ENCODE measurements at places on chromosomes 2 and 18. TPM values are rescaled to one million over a fixed set of nuclear protein-coding genes. Genes with fewer than 3 reads are reported as not detected.

DNA sequence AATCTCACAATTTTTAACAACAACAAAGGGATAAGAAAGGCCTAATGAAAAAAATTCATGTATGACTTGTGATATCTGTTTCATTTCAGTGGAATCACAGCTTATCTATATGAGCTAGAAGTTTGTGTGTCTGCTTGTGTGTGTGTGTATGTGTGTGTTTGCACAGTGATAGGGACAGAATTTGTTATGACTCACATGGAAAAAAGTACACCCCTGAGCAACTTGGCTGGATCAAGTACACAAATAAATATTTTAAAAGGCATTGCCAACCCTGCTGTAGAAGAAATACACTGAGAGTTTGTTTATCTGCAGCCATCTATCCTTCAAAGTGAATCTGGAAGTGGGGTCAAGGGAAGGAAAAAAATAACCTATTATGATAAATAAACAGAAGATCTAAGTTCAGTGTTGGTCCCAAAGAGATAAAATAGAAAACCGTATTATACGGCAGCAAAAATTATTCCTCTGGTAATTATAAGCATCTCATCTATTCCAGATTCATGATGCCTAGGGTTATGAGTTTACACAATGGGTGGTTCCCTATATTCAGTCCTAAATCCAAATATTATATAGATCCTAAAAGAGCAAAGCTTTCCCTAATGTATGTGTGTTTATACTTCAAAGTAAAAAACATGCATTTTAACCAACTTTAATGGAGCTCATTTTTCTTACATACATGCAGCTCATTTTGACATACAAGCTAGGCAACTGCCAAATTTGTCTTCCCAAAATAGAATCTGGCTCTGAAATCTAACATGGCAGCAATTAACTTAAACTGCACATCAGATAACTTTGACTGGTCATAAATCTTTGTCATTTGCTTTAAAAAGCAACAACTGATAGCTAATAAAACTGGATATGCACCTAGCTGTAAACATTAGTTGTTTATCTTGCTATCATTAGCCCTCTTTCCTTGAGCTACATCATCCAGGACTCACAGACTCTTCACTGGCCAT, 420.6 kb downstream of the IRS1 start:
- no peak overlapping the region for H3K4me3 ChIP-seq
- peak overlapping the region; percentile 33 for H3K27ac ChIP-seq
- H3K36me3 ChIP-seq: no peaks in the 10 kb centered on the region
- H3K4me1 ChIP-seq: peaks cover 18% of the 10 kb centered on the region
- no peaks in the 10 kb centered on the region for H3K27me3 ChIP-seq

DNA sequence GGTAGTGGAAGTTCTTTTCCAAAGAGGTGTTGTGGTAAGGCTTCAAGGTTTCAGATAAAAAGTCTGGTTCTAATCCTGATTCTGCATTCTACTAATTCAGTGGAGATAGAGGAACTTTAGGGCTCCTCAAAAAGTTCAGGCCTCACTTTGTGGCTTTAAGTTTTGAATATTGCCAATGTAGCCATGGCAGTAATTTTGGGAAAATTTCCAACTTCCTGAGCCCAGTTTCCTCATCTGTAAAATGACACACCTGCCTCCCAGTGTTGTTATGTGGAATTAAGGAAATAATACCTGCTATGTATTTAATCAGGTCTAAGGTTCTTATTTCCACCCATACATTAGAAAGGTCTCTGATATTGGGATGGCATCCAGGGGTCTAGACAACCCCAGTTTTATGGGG, 147.6 kb upstream of the ITGA6 start:
- H3K4me3 ChIP-seq: no peak overlapping the region
- no peaks in the 10 kb centered on the region for H3K27me3 ChIP-seq
- no peak overlapping the region for H3K27ac ChIP-seq
- peak; percentile 57 for DNase-seq

DTNA gene
- 11.6 TPM for total RNA-seq

CCDC121 gene
- 2.7 TPM for total RNA-seq

- peaks cover 22% of the 10 kb centered on the region for H3K4me1 ChIP-seq
- H3K27ac ChIP-seq: peak overlapping the region; percentile 78
Observed at GRCh38 chr18:46468426-46469180, 188.4 kb downstream of the LOXHD1 start.

ALKAL2 gene
- total RNA-seq: not detected

CRYGC gene
- not detected for total RNA-seq

ABCG5 gene
- not detected for total RNA-seq

GPR35 gene
- total RNA-seq: 5.2 TPM

DNA sequence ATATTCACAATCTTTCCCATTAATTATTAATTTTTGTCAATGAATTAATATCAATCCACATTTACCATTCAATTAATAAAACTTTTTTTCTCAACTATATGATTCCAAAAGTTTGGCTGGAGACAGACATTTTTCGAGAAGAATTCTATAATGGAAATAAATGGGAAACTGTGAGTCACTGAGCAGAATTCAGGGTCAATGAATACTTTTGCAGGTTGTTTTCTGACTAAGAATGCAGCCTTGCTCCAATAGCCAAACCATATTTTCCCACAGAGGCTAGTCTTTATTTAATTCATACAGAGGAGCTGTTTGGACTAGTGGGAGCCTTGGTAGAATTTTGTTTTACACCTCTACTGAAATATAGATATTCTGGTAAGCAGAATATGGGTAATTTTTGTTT, 82.3 kb downstream of the ARHGAP28 start:
- H3K27ac ChIP-seq: no peak overlapping the region
- no peaks in the 10 kb centered on the region for H3K36me3 ChIP-seq
- no peak overlapping the region for H3K4me3 ChIP-seq
- H3K27me3 ChIP-seq: no peaks in the 10 kb centered on the region
- H3K4me1 ChIP-seq: peaks cover 15% of the 10 kb centered on the region
- DNase-seq: no peak

HRH4 gene
- total RNA-seq: not detected

CNGA3 gene
- total RNA-seq: not detected

GRCh38 chr2:186770332-186770946, 76.6 kb downstream of the FAM171B start:
- no peaks in the 10 kb centered on the region for H3K36me3 ChIP-seq
- no peaks in the 10 kb centered on the region for H3K27me3 ChIP-seq
- no peak overlapping the region for H3K4me3 ChIP-seq
- no peak for DNase-seq
- no peak overlapping the region for H3K27ac ChIP-seq

- H3K27me3 ChIP-seq: no peaks in the 10 kb centered on the region
- no peak for DNase-seq
- H3K36me3 ChIP-seq: no peaks in the 10 kb centered on the region
- peaks cover 8% of the 10 kb centered on the region for H3K4me1 ChIP-seq
Observed at GRCh38 chr2:57698392-57698791, 348.2 kb upstream of the VRK2 start.

NDC80 gene
- 26.0 TPM for total RNA-seq

ITPRIPL1 gene
- total RNA-seq: not detected

SEH1L gene
- 61.2 TPM for total RNA-seq

CIB4 gene
- not detected for total RNA-seq

- DNase-seq: peak; percentile 76
- no peaks in the 10 kb centered on the region for H3K4me1 ChIP-seq
- H3K27ac ChIP-seq: no peak overlapping the region
- no peak overlapping the region for H3K4me3 ChIP-seq
- no peaks in the 10 kb centered on the region for H3K36me3 ChIP-seq
- no peaks in the 10 kb centered on the region for H3K27me3 ChIP-seq
Observed at GRCh38 chr2:140863713-140864112, 1267.1 kb downstream of the LRP1B start.

DNA sequence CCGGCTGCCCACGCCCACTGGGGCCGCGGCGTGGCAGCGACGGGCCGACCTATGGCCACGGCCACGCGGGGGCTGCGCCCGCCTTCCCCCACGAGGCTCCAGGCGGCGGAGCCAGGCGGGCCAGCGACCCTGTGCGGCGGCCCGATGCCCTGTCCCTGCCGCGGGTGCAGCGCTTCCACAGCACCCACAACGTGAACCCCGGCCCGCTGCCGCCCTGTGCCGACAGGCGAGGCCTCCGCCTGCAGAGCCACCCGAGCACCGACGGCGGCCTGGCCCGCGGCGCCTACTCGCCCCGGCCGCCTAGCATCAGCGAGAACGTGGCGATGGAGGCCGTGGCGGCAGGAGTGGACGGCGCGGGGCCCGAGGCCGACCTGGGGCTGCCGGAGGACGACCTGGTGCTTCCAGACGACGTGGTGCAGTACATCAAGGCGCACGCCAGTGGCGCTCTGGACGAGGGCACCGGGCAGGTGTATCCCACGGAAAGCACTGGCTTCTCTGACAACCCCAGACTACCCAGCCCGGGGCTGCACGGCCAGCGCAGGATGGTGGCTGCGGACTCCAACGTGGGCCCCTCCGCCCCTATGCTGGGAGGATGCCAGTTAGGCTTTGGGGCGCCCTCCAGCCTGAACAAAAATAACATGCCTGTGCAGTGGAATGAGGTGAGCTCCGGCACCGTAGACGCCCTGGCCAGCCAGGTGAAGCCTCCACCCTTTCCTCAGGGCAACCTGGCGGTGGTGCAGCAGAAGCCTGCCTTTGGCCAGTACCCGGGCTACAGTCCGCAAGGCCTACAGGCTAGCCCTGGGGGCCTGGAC, 253.2 kb downstream of the GLI2 start:
- H3K4me1 ChIP-seq: no peaks in the 10 kb centered on the region
- no peak overlapping the region for H3K4me3 ChIP-seq
- H3K36me3 ChIP-seq: no peaks in the 10 kb centered on the region
- H3K27me3 ChIP-seq: no peaks in the 10 kb centered on the region

BUB1 gene
- total RNA-seq: 89.8 TPM

- no peaks in the 10 kb centered on the region for H3K27me3 ChIP-seq
- no peak for DNase-seq
- H3K4me1 ChIP-seq: no peaks in the 10 kb centered on the region
- no peak overlapping the region for H3K4me3 ChIP-seq
- no peak overlapping the region for H3K27ac ChIP-seq
- no peaks in the 10 kb centered on the region for H3K36me3 ChIP-seq
Observed at GRCh38 chr18:5064841-5065370, 132.2 kb downstream of the AKAIN1 start.

GEN1 gene
- 21.1 TPM for total RNA-seq

DNA sequence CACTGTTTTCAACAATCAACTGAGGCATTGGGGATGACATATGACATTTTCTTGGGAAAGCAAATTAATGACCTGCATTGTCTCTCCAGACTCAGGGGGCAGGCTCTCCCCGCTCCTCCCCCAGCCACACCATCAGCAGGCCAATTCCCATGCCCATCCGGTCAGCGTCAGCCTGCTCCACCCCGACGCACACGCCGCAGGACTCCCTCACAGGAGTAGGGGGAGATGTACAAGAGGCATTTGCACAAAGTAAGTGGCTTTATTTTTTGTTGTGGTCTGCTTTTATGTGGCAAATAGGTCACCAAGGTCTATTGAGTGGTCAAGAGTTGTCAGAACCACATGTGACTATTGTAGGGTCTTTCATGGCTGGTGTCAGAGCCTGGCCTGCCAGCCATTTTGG, 165.1 kb downstream of the DTNA start:
- H3K27me3 ChIP-seq: no peaks in the 10 kb centered on the region
- no peak overlapping the region for H3K27ac ChIP-seq
- H3K4me3 ChIP-seq: no peak overlapping the region
- H3K36me3 ChIP-seq: no peaks in the 10 kb centered on the region

- no peak overlapping the region for H3K4me3 ChIP-seq
- DNase-seq: no peak
- H3K27me3 ChIP-seq: no peaks in the 10 kb centered on the region
- H3K27ac ChIP-seq: no peak overlapping the region
- no peaks in the 10 kb centered on the region for H3K36me3 ChIP-seq
- no peaks in the 10 kb centered on the region for H3K4me1 ChIP-seq
Observed at GRCh38 chr2:151570191-151570590, 160.5 kb downstream of the RIF1 start.

GRCh38 chr2:100409975-100410647, 7.4 kb downstream of the CHST10 start:
- H3K4me3 ChIP-seq: no peak overlapping the region
- H3K27ac ChIP-seq: no peak overlapping the region
- DNase-seq: no peak
- H3K27me3 ChIP-seq: no peaks in the 10 kb centered on the region
- 0 out of 2 replicates have a peak, but pooled peaks cover 1% of the 10 kb centered on the region for H3K4me1 ChIP-seq
- peaks cover 5% of the 10 kb centered on the region for H3K36me3 ChIP-seq

- H3K36me3 ChIP-seq: no peaks in the 10 kb centered on the region
- no peaks in the 10 kb centered on the region for H3K27me3 ChIP-seq
- peaks cover 10% of the 10 kb centered on the region for H3K4me1 ChIP-seq
- peak; percentile 70 for DNase-seq
Observed at GRCh38 chr2:191501561-191502168, 176.3 kb upstream of the NABP1 start.

- DNase-seq: no peak
- no peaks in the 10 kb centered on the region for H3K27me3 ChIP-seq
- no peak overlapping the region for H3K27ac ChIP-seq
- H3K4me1 ChIP-seq: peaks cover under 1% of the 10 kb centered on the region
- no peaks in the 10 kb centered on the region for H3K36me3 ChIP-seq
Observed at GRCh38 chr2:37794717-37795116, 123.3 kb upstream of the CDC42EP3 start.

- H3K36me3 ChIP-seq: no peaks in the 10 kb centered on the region
- H3K4me3 ChIP-seq: no peak overlapping the region
- no peaks in the 10 kb centered on the region for H3K4me1 ChIP-seq
- H3K27ac ChIP-seq: no peak overlapping the region
- DNase-seq: no peak
- H3K27me3 ChIP-seq: peaks cover 47% of the 10 kb centered on the region
Observed at GRCh38 chr2:205909184-205909572, 176.8 kb downstream of the INO80D start.

IL36A gene
- not detected for total RNA-seq

FASTKD2 gene
- 41.4 TPM for total RNA-seq

DNA sequence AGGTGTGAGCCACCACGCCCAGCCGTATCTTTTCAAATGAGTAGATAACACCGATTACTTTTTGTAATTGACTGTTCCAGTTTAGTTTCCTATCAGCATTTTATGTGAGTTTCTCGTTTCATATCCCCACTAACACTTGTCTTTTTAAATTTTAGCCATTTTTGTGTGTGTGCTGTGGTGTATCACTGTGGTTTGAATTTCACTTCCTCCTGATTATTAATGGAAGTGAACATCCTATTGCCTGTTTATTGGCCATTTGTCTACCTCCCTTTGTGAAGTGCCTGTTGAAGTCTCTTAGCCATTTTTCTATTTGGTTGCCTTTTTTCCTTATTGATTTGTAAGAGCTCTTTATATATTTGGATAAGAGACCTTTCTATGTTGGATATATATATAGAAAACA, 91.7 kb upstream of the STON1 start:
- no peaks in the 10 kb centered on the region for H3K27me3 ChIP-seq
- no peaks in the 10 kb centered on the region for H3K36me3 ChIP-seq
- H3K4me1 ChIP-seq: peaks cover 12% of the 10 kb centered on the region
- DNase-seq: no peak
- H3K4me3 ChIP-seq: no peak overlapping the region
- no peak overlapping the region for H3K27ac ChIP-seq

ABCG8 gene
- not detected for total RNA-seq

SIGLEC15 gene
- total RNA-seq: 4.8 TPM

- no peak overlapping the region for H3K4me3 ChIP-seq
- no peaks in the 10 kb centered on the region for H3K4me1 ChIP-seq
- H3K36me3 ChIP-seq: no peaks in the 10 kb centered on the region
- no peak overlapping the region for H3K27ac ChIP-seq
- H3K27me3 ChIP-seq: peaks cover 10% of the 10 kb centered on the region
Observed at GRCh38 chr2:117190856-117191559, 623.5 kb upstream of the DDX18 start.

CELF4 gene
- total RNA-seq: not detected

BMP10 gene
- total RNA-seq: not detected

SERPINB3 gene
- 5.6 TPM for total RNA-seq

CBLN2 gene
- total RNA-seq: not detected

GRCh38 chr2:136384531-136385303, 266.8 kb upstream of the CXCR4 start:
- H3K27me3 ChIP-seq: peaks cover 16% of the 10 kb centered on the region
- DNase-seq: peak; percentile 55
- no peak overlapping the region for H3K27ac ChIP-seq

CHN1 gene
- total RNA-seq: 9.2 TPM

Data from PC-3 (cell line).